ENCODE measurements at places on chromosomes 2 and 18.

GRCh38 chr2:196195302-196195701 is 23.9 kb upstream of the STK17B start:
- no peak for DNase-seq

- DNase-seq = peak; percentile 17
Measured at GRCh38 chr2:205024822-205025518, 479.7 kb downstream of the PARD3B start.

- no peak for DNase-seq
Measured at GRCh38 chr2:66189553-66189952, 245.4 kb upstream of the MEIS1 start.

DNA sequence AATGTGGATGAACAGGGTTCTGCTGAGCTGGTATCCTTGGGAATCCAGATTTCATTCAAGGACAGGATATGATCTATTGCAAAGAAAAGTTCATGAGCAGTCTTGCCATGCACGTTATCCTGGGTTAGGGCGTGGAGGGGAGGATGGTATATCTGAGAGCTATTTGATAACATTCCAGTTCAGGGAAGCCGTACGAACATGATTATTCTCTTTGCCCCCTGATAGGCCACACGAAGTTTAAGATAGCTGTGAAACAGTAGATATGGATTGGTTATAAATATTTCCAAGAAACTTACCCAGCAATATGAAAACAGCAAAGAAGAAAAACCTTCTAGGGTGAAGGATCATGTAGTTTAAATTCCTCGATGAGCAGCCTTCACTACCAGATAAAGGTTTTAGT is 171.9 kb downstream of the LTBP1 start:
- DNase-seq = no peak

- DNase-seq = no peak
Measured at GRCh38 chr2:195575016-195575415, 82.0 kb upstream of the SLC39A10 start.

DNA sequence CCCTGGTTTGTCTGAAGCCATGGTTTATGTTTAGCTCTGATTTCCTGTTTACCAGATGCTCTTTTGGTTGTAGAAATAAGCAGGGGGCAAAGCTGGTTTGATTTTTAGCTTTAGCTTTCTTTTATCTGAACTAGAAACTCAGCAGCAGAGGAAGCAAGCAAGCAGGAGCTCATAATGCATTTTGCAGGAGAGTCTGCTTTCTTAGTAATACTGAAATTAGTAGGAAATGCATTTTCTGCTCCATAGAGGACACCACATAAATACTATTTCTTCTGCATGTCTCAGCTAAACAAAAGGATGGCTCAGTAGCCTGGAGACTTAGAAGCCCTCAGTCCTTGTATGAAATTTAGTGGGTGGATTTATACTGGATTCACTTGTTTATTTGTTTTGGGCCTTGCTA is 23.1 kb downstream of the DGUOK start:
- no peak for DNase-seq

- DNase-seq = no peak
Measured at GRCh38 chr2:122028371-122029100, 273.1 kb downstream of the TSN start.

DNA sequence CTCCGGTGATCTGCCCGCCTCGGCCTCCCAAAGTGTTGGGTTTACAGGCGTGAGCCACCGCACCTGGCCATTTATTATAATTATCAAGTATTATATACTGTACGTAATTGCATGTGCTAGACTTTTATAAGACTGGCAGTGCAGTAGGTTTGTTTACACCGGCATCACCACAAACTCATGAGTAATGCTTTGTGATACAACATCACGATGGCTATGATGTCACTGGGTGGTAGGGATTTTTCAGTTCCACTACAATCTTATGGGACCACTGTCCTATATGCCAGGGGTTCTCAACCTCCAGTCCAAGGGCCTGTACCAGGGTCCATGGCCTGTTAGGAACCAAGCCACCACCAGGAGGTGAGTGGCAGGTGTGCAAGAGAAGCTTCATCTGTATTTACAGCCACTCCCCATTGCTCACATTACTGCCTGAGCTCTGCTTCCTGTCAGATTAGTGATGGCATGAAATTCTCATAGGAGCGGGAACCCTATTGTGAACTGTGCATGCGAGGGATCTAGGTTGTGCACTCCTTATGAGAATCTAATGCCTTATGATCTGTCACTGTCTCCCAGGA is 9.4 kb downstream of the SCYGR4 start:
- no peak for DNase-seq

GRCh38 chr18:9867071-9867594 is 18.6 kb upstream of the TXNDC2 start:
- no peak for DNase-seq

- no peak for DNase-seq
Measured at GRCh38 chr2:3604207-3604877, 9.4 kb downstream of the COLEC11 start.

- no peak for DNase-seq
Measured at GRCh38 chr2:226063704-226064440, 664.4 kb downstream of the NYAP2 start.

- no peak for DNase-seq
Measured at GRCh38 chr2:82730811-82731210, 1728.3 kb downstream of the SUCLG1 start.

- no peak for DNase-seq
Measured at GRCh38 chr2:13682540-13683272, 949.8 kb upstream of the LRATD1 start.

GRCh38 chr18:57205641-57206040 is 58.8 kb downstream of the BOD1L2 start:
- no peak for DNase-seq

- no peak for DNase-seq
Measured at GRCh38 chr2:192579965-192580700, 385.4 kb upstream of the TMEFF2 start.

DNA sequence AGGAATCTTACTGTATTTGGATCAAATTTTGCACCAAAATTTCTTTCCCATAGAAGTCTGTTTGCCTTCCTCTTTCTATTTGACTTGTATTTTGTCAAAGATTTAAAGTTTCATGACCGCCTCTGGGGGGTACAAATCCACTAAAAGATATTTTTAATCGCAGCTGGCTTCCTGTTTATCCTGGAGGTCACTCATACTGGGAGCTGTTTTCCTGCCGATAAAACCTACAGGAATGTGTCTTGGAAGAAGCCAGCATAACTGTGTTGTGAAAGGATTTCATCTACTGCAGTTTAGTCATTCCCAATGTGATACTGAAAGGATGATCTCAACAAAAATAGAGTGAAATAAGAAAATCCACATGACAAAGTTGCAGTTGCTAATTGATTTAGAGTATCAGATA is 184.0 kb downstream of the RIT2 start:
- DNase-seq = no peak

- DNase-seq = no peak
Measured at GRCh38 chr2:201254081-201254730, 6.1 kb upstream of the CASP8 start.

GRCh38 chr2:104836265-104836664 is 17.6 kb upstream of the POU3F3 start:
- DNase-seq = peak; percentile 29

DNA sequence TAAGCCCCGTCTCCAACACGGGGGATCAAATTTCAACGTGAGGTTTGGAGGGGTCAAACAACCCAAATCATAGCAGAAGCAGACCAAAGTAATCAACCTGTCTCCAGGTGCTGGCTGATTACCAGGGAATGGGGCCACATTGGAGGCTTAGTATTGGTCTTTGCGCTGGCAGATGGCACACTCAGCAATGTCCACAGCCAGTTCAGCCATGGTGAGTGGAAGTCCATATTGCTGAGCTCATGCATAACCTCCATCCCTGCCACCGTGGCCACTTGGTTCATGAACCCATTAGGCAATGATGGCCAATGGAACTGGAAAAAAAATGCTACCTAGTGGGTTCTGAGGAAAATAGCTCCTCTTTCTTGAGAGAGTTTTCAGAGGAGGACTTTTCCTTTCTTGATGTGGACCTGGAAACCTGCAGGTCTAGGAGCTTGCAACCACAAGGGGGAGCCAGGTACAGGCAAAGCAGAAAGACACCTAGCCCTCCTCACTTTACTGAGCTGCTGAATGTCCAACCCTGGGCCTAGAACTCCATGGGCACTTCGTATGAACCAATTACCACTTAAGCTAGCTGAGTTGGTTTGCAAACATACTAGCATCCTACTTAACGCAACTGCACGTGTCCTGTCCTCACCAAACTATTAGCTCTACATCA is 128.0 kb upstream of the GYPC start:
- DNase-seq = no peak

DNA sequence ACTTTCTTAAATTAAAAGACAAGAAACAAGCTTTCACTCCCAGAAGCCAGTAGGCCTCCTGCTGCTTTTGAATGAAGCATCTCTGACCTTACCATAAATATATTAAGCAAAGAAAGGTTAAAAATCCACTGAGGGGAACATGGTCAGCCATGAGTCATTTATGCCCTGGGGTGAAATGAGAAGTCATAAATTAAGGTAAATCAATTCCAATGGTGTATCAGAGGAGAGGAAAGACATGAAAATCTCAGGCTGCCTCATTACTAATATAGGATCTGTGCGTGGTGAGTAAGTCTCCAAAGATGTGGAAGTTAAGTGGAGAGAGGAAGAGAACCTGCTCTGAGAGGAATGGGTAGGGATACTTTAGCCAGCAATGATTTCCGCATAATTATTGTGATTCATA is 292.3 kb upstream of the CHAC2 start:
- no peak for DNase-seq

- no peak for DNase-seq
Measured at GRCh38 chr2:45690231-45690630, 38.8 kb downstream of the PRKCE start.

GRCh38 chr18:5895876-5896740 is 786 bp upstream of the TMEM200C start:
- DNase-seq = no peak

DNA sequence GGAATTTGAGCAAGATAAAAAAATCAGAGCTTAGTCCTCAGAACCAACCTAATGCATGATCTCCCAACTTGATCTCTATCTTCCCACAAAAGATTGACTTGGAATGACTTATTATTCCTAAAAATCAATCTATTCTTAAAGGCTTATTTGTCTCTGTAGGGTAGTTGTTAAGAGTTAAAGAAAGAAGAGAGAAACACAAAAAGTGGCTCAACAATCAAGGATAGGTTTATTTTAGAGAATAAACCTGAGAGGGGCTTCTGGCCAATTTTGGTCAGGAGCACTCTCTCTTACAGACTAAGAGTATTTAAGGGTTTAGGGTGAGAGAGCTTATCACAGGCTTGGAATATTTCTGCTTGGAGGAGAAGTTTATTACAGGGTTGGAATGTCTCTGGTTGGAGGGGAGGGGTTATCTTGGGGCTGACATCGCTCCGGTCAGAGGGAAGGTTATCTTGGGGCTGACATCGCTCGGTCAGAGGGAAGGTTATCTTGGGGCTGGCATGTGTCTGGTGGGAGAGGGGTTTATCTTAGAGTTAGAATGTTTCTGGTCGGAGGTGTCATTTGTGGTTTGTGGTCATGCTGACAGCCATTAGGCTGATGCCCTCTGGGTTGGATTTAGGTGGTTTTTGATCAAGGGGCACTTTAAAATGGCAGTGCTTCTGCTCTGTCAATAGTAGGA is 2.4 kb upstream of the MFF start:
- no peak for DNase-seq

- no peak for DNase-seq
Measured at GRCh38 chr2:98511981-98512380, 67.3 kb downstream of the INPP4A start.

- no peak for DNase-seq
Measured at GRCh38 chr18:13278062-13278630, 59.6 kb downstream of the LDLRAD4 start.

DNA sequence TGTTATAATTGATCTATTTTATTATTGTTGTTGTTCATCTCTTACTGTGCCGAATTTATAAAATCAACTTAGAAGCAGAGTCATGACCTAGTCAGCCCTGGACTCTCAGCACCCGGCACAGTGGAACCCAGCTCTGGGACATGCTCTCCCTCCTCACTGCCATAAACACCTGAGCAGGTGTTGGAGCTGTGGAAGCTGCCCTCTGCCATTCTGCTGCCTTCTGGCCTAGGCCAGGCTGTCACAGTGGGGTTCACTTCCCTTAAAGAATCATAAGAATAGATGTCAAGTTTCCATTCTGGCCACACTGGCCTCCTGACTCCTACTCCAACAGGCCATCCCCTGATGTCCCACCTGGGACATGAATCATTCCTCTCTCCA is 192.2 kb downstream of the ZFP36L2 start:
- DNase-seq = no peak

GRCh38 chr2:197944416-197945096 is 140.2 kb downstream of the PLCL1 start:
- no peak for DNase-seq

GRCh38 chr2:160005908-160006307 is 56.5 kb downstream of the PLA2R1 start:
- DNase-seq = no peak

- DNase-seq = no peak
Measured at GRCh38 chr18:3889803-3890202, 439.8 kb downstream of the TGIF1 start.

DNA sequence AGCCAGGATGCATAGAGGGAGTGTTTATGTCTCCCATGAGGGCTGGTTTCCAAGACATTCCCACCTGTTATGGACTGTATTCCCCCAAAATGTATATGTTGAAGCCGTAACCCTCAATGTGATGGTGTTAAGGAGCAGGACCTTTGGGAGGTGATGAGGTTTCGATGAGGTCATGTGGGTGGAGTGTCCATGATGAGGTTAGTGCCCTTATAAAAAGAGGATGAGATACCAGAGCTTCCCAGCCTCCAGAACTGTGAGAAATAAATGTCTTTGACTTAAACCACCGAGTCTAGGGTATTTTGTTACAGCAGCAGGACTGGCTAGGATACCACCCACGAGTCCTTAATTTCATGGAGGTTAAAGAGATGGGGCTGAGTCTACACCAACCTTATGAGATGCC is 22.6 kb upstream of the EPAS1 start:
- no peak for DNase-seq

- no peak for DNase-seq
Measured at GRCh38 chr2:197158591-197159550, 151.7 kb downstream of the ANKRD44 start.

DNA sequence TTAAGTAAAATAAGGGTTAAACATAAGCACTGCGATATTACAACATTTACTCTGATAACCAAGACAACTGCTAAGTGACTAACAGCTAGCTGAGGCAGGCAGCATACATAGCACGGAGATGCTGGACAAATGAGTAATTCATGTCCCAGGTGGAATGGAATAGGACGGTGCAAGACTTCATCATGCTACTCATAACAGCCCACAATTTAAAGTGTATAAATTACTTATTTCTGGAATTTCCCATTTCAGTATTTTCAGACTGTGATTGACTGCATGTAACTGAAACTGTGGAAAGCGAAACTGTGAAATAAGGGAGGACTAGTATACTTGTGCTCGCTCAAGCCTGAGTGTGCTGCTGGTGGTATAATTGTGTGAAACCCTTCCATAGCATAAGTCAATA is 12.9 kb downstream of the IER3IP1 start:
- no peak for DNase-seq

DNA sequence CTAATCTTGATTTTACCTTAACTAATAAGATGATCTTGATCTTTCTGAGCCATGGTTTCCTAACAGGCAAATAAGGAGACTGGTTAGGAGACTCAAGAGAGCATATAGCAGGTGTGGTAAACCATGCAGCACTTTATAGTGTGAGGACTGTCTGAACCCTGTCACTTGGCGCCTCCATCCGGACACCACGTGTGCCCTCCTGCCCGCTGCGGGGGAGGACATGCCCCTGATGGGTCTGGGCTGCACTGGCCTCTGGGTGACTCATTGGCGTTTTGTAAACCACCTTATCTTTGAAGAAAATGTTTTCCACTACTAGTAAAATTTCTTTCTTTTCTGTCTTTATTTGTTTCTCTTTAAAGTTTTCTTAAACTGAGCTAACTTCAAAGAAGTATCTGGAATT is 131.1 kb downstream of the FMNL2 start:
- no peak for DNase-seq

Data from amygdala (tissue), 56 donors.